T-helper 2 cell (primary cell): ENCODE measurements at places on chromosomes 12 and 14.

GRCh38 chr14:42047421-42048055 is 440.9 kb downstream of the LRFN5 start:
- no peak for DNase-seq

- no peak for DNase-seq
Observed at GRCh38 chr14:99554757-99555531, 49.1 kb downstream of the CCDC85C start.

DNA sequence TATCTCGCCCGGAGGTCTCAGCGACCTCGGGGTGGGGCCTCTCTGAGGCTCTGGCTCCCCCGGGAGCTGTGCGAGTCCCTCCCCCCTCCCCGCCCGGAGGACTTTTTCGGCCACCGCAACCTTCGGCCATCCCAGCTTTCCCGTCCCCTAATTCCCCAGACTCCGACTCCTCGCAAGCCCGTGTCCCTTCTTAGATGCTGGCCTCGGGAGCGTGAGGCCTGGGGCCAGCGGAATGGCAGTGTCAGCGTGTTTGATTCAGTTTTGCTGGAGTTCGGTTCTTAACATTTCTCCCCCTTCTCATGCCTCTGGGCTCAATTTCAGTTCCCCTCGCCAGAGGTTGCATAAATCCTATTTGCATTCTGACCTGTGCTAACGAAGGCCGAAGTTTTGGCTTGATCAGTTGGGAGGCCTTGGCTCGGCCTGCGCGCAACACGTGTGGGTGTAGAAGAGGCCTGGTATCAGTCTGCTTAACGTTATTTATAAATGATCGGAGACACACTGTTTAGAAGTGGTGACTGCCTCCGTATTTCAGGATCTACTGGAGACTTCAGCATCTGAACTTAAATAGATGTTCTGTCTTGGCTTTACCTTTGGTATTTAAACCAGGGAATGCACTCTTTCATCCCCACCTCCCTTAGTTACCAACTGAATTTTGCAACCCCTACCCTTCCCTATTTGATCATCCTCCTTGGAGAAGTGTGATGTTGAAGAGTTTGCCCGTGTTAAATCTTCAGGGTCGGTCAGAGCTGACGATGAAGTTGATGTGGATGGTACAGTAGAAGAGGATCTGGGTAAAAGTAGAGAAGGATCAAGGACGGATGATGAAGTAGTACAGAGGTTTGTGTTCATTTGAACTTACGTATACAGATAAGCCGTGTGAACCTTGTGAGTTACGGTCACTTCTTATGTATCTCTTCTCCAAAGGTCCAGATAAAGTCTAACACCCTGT is 851 bp downstream of the HSP90B1 start:
- DNase-seq, result peak; percentile 26

DNA sequence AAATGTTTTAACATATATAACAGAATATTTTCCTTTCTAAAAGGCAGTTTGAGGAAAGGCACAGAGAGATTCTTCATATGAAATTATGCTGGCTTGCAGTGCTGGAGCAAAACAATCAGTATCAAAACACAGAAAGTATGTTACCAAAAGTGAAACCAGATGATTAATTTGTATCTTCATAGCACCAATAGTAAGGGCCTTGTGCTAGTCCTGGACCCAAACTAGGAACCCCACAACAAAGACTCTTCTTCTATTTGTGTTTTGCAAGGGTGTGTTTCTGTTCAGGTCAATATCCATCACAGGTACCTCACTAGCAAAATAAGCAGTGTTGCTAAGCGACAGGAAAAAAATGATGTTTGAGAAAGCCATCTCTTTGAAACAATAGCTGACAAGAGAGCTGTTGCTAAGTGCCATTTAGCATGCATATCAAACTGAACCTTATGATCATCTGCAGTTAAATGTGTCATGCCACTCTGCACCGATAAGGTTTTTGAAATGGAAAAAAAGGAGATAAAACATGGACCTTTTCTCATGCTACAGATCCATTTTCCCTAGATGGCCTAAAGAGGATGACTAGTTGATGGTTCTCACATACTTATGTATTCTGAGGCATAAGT is 196.2 kb upstream of the ALG10 start:
- DNase-seq, result peak; percentile 10
